Kidney (tissue), 22 donors: ENCODE measurements at places on chromosomes 11 and 22.

- peak; percentile 27 for DNase-seq
These were observed 145.0 kb upstream of the THY1 start for GRCh38 chr11:119567688-119568582.

DNA sequence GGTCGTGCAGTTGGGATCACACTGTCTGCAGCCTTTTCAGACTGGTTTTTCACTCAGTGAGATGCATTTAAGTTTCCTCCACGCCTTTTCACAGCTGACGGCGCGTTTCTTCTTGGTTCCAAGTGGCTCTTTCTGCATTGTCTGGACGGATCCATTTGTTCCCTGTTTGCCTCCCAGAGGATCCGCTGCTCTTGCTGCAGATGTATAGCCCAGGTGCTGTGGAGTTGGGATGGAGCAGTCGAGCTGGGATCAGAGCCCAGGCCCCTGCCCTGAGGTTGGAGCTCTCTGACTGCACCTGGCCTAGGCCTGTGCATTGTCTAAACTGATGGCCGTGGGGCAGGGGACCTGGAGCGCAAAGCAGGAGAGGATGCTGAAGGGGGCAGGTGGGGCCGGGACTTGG, 51.6 kb downstream of the PARVB start:
- no peak for DNase-seq

DNA sequence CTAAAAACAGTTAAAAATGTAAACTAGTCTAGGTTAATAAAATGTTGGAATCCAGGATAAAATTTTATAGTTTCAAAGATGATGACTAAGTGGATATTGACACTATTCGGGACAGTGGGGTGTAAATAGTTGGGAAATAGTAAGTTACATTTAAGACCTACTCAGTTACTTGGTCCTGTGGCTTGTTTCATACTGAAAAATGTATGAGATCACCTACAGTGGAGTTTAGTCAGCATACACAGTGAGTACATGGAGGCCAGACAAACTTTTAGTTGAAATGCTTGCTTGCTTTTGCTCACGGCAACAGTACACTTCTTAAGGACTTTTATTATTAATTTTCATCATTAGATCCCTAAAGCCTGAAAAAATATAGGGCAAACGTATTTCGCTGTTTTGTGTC, 16.1 kb downstream of the TRIM22 start:
- DNase-seq = no peak

DNA sequence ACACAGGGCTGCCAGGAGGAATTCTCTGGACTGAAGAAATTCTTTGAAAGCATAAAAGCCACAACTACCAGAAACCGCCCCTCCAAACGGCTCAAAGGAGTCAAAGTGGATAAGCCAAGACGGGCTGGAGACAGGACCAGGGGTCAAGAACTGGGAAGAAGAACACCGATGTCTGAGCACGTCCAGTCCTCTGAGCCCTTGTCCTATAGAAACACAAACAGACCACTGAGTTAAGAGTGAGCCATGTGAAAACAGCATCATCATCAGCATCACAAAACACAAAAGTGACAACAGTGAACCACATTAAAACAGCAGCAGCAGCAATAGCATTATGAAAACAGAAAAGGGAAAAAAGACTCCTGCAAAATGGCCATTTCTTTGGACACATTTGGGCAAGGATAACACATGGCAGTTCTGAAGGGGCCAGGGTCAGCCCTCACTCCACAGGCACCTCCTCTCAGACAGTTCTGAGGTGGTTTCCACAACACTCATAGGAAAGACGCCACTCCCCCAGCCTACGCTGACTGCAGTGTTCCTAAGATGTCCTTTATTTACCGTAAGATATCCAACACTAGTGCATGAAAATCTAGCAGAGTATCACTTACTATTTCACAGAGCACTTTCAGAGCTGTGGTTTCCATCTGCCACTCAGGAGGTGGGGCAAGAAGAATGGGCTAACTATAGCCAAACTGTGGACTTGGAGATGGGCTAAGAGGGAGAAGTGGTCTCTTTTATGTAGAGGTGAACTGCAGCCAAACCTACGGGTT, 28.6 kb upstream of the YPEL1 start:
- DNase-seq = no peak

DNA sequence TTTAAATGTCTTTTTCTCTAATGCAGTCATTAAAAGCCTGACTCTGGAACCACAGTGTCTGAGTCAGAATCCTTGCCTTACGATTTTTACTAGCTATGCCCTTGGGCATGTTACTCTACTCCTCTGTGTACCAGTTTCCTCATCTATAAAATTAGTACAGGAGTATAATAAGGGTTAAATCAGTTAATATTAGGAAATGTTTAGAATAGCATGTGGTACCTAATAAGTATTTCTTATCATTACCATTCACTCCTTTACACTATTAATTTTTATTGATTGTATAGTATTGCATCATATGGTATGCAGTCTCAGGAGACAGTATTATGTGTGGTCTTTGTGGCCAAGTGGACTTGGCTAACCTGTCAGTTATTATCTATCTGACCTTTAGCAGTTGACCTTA, 68.2 kb downstream of the METTL15 start:
- no peak for DNase-seq

DNA sequence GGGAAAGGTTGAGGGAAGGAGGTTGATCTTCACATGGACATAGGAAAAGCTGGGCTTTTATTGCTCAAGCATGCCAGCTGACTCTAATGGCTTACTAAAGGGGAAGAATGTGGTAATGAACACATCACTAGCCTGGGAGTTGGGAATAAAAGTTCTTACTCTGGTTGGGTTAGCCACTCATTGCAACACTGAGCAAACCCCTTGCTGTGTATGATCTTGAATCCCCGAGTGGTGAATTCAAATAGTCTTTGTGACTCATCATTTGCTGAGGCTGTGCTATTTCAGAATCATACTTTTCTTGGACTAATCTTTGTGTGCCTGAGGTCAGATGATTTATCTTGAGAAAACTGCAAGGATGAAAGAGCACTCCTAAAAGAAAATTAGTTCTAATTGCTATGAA, 304.1 kb upstream of the ANO5 start:
- DNase-seq = no peak

DNA sequence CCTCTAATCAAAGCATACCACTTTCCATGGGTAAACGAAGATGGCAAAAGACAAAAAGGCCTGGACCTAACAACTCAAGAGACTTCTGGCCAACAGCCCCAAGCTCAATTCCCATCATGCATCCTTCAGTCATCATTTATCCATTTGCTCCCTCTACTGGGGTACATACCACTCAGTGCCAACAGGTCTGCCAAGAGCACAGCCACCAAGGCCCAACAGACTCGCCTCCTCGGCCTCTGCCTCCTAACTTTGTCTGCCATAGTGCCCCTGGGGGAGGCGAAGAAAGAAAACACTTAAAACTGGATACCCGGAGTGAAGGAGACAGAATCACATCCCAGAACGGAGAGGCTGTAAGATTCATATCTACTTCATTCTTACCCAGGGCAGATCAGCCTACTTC, 1.1 kb downstream of the HYOU1 start:
- no peak for DNase-seq

- peak; percentile 99 for DNase-seq
These were observed at the start of gene ARFGAP2 for GRCh38 chr11:47176328-47177228. TSS of gene ARFGAP2 (minus strand) at chr11:47176879. CDS start at chr11:47176853, 26 bp downstream.

DNA sequence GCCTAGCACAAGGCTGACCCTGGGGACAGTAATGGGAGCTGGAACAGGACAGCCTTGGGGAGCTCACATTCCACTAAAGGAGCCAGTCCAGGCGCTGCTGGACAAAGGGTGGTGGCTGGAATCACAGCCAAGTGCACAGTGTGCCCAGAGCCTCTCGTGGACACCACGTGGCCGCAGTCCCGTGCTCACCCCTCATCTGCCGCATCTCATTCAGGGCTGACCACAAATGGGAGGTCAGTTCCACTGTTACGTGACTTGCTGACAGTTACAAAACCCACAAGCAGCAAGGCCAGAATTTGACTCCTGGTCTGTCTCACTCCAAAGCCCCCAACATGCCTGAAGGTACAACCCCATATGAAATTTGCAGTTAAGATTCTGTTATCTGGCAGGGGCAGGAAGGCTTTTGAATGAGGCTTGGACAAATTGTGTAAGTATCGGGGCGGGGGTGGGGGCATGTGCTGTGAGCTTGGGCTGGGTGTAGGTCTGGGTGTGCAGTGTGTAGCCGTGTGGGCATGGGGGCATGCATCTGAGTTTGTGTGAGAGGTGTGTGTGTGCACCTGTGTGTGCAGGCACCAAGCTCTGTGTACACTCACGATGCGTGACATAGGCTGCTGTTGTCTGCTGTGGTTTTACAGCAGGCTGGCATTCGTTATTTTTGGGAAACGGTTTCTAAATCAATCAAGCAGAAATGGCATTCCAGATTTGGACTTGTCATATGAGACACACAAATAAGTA, 301.7 kb downstream of the BRD1 start:
- DNase-seq = no peak

- no peak for DNase-seq
These were observed 429.4 kb upstream of the B3GAT1 start for GRCh38 chr11:134841411-134841810.

DNA sequence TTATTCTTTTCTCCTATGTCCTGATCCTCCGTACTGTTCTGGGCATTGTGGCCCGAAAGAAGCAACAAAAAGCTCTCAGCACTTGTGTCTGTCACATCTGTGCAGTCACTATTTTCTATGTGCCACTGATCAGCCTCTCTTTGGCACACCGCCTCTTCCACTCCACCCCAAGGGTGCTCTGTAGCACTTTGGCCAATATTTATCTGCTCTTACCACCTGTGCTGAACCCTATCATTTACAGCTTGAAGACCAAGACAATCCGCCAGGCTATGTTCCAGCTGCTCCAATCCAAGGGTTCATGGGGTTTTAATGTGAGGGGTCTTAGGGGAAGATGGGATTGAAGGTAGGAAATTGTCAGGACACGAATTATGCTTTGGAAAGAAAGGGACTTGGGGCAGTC, 843 bp downstream of the OR51T1 start:
- no peak for DNase-seq

DNA sequence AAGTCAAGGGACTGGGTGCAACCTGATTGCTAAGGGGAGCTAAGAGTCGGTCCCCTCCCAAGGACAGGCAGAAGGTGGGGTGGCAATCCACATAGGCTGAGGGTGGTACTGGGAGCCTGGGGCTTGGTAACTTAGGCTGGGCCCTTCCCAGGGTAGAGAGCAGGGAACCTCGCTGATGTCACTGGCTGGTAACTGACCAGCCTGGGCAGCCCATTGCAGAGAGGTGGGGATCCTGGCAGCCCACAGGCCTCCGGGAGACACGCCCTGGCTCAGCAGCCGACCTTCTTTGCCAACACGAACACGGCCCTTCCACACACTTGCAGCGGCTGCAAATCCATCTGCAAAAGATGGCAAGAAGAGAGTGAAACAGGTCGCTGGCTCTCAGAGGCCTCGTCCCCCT, 25.4 kb downstream of the A4GALT start:
- no peak for DNase-seq

GRCh38 chr11:57057561-57057960, 68.8 kb downstream of the OR5AK2 start:
- DNase-seq = no peak

- DNase-seq = no peak
These were observed 5.9 kb upstream of the APOL6 start for GRCh38 chr22:35642305-35642741.

- no peak for DNase-seq
These were observed 810.0 kb downstream of the BRD1 start for GRCh38 chr22:49017482-49018329.

GRCh38 chr11:88297863-88298262, 39.7 kb downstream of the CTSC start:
- DNase-seq = no peak
